ENCODE measurements at places on chromosomes 5 and 9.

DNA sequence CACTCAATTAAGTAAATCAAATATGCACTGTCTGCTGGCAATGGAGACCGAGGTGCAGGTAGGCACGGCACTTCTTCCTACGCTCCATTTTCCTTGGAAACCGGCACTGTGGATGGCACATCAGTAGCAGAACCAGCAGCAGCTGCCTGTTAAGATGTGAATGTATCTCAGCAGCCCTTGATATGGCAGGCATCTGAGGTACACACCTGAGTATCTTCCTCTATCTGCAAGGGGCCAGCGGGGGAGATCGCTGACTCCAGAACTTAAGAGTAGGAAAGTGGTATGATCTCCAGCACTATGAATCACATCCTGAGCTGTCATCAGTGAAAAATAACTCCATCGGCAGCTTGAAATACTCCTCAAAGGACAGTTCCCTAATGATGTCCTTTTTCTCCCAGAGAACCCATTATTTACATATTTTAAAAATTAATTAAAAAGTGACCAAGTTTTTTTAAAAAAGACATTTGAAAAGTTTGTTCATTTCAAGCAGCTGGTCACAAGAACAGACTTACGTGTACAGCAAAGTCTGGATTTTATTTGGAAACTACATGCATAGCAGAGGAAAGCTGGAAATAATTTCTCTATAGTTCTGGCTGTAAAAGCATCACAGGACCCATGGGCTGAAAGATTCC lies 97.1 kb downstream of the ADAMTS12 start:
- no peak for DNase-seq

GRCh38 chr9:117771136-117771535 lies 66.9 kb downstream of the TLR4 start:
- no peak for DNase-seq

- no peak for DNase-seq
These were observed 51.4 kb downstream of the ACER2 start for GRCh38 chr9:19460243-19460642.

DNA sequence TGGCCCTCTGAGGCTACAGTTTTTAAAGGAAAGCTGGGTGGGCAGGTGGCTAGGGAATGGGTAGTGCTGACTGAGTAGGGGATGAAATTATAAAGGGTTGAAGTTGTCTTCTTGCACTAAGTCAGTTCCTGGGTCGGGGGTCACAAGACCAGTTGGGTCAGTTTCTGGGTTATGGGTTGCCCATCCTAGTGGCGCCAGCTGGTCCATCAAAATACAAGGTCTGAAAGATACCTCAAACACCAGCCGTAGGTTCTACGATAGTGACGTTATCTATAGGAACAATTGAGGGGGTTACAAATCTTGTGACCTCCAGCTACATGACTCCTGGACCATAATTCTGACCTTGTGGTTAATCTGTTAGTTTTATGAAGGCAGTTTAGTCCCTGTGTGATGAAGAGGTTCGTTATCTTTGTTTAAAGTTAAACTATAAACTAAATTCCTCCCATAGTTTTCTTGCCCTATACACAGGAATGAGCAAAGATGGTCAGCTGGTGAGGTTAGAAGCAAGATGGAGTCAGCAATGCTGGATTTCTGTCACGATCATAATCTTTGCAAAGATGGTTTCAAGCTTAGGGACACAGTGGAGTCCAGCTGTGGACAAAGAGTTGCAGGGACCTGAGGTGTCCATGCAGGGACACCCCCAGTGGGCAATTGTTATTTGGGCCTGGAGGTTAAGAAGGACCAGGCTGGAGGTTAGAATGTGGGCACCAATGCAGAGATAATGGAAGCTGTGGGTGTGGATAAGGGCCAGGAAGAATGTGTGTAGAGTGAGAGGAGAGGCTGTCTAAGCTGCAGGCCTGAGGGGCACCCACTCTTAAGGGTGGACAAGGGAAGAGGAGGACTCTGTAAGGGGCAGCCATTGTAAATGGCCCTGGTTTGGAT lies 14.0 kb upstream of the CREBRF start:
- DNase-seq, result no peak

DNA sequence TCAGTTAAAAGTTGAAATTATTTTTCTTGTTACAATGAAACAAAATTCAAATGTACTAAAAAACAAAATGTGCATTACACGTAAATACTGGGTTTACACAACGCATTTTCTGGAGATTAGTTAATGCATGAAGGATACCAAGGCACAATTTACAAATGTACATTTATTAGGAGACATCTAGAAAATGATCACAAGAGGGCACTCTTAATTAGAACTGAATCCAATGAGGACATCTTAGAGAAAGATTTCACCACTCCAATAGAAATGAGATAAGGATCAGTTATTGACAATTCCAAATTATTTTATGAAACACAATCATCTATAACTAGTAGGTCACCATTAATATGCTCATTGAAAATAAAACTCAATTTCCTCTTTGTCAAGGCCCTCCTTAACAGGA lies 36.6 kb upstream of the CDH12 start:
- no peak for DNase-seq

- DNase-seq, result no peak
These were observed 189.5 kb downstream of the SLCO4C1 start for GRCh38 chr5:102106599-102106998.

GRCh38 chr9:92600462-92601261 lies 64.9 kb upstream of the ECM2 start:
- DNase-seq, result no peak

- no peak for DNase-seq
These were observed 77.3 kb upstream of the RPS23 start for GRCh38 chr5:82355496-82355895.

GRCh38 chr5:173001229-173001841 lies 17.8 kb downstream of the ATP6V0E1 start:
- no peak for DNase-seq

GRCh38 chr9:129351058-129351641 lies 173.1 kb upstream of the IER5L start:
- DNase-seq, result no peak

GRCh38 chr9:68741234-68741633 lies 36.2 kb downstream of the PIP5K1B start:
- no peak for DNase-seq

DNA sequence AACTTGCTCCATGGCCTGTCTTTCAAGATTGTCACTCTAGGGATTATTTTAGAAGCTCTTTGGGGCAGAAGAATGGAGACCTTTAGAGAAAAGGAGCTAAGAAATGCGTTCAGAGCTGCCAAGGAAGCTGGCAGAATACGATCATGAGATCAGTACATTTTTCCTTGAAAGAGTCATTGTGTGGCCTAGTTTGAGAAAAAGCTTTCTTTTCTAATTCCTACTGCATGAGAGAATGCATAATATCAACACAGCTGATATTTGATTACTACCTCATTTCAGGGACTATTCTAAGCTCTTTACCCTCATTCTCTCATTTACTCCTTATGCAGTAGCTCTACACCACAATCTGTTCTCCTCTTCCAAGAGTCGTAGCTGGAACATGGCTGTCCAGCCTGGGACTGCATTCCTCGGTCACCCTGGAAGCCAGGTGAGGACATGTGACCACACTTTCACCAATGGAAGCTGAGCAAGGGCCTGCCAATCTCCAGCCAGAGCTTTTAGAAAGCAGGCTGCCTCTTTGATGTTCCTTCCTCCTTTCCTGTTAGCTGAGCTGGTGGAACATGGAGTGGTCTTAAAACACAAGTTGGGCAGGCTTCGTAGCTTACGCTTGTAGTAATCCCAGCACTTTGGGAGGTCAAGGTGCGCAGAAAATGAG lies 99.3 kb upstream of the LHFPL2 start:
- DNase-seq, result no peak

GRCh38 chr9:4131946-4132345 lies 167.9 kb downstream of the GLIS3 start:
- DNase-seq, result no peak

GRCh38 chr5:55453211-55453610 lies 81.6 kb downstream of the PLPP1 start:
- no peak for DNase-seq

- peak; percentile 37 for DNase-seq
These were observed 69.2 kb upstream of the CCDC180 start for GRCh38 chr9:97237951-97238889.
